Activated T-helper 9 cell treated with anti-CD3 and anti-CD28 coated beads, Interleukin-2, amount 50 U/mL, for 16 hours (primary cell): ENCODE measurements at places on chromosomes 2 and 18.

DNA sequence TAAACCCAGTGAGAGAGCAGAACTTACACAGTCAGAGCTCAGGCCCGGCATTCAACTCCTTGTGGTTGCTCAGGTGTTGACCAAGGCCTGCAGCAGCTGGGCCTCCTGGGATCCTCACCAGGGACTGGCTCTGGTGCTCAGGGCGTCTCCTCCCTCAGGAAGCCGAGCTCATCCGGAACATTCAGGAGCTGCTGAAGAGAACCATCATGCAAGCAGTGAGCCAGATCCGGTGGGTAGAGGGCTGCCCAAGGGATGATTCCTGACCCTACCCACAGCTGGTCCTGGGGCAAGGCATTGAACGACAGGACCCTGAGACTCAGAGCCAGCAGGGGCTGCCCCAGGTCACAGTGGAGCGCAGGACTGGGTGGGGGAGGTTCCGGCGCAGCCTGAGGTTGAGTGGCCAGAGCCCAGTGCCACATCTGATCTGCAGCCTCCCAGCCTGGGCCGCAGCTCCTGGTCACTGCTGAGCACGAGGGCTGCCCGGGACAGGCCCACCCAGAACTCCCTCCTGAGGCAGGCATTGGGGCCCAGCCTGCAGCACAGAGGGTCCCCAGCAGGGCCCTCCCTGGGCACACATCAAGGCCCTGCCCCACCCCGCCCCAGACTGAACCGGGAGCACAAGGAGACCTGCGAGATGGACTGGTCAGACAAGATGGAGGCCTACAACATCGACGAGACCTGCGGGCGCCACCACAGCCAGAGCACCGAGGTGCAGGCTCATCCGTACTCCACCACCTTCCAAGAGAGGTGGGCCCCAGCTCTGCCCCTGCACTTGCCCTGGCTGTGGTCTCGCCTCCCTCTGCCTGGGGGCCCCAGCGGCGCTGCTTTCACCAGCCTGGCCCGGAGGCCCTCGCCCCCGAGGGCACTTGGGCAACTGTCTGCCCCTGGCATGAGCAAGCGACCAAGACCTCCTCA, 2.4 kb downstream of the TEKT4 start:
- DNase-seq: no peak

GRCh38 chr2:241154915-241155314, 4.6 kb downstream of the PPP1R7 start:
- no peak for DNase-seq

GRCh38 chr2:137935591-137935990, 28.7 kb upstream of the HNMT start:
- no peak for DNase-seq

DNA sequence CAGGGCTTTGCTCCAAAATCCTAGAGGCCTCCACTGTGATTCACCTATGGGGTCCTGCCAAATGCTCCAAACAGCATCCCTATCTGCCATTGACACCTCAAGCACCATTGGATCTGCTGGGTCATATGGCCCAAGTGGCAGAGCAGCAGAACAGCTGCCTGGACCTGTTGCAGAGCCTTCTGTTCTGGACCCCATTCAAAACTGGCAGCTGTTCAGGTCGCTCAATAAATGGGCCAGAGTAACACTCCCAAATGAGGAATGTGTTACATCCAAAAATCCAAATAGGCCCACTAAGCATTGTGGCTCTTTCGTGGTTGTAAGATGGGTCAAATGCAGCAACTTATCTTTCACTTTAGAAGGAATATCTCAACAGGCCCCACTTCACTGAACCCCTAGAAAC, 783.6 kb downstream of the DCDC2C start:
- no peak for DNase-seq

GRCh38 chr2:48719480-48720177, 35.9 kb downstream of the LHCGR start:
- no peak for DNase-seq

DNA sequence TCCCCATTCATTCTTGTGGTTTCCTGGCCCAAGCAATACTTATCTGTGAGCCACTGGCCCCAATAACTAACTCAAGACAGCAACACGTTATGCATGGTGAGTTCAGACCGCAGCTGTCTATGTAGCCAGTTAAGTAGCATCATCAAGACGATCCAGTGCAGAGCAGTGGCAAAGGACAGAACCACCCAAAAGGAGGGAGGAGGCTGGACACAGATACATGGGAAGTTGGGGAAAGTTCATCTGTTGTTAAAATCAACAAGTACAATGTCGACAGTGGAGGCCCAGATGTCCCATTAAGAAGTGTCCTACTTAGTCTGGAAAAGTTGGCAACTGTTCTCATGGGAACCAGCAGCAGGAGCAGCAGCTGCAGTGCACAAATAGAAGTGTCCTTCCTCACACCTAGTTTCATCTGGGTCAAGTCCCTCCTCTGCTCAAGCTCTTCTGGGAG, 106.9 kb upstream of the THOC1 start:
- no peak for DNase-seq

- DNase-seq: no peak
These were observed 37.6 kb downstream of the SFXN5 start for GRCh38 chr2:73033766-73034381.

DNA sequence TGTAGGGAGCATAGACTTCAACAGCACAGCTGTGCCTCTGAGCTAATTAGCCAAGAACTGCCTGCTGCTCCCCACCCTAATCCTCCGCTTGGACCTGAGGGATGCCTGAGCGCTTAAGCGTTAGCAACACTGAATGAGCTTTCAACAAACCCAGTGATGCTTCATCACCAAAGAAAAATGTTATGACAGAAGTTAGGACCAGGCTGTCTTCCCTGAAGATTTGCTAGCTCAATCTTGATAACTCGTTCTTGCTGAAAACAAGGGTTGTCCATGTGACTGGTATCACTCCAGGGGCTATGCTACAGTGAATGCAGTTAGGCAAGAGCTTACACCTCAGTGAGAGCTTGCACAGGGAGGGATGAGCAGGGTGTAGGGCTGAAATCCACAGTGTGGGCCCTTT, 190.7 kb upstream of the SIX2 start:
- DNase-seq: no peak

GRCh38 chr18:35117951-35118411, 76.8 kb downstream of the MAPRE2 start:
- DNase-seq: no peak
